ENCODE measurements at places on chromosomes 16 and 17.

GRCh38 chr16:70765491-70765890, 35.5 kb downstream of the VAC14 start:
- no peak for DNase-seq

- DNase-seq, result no peak
Measured at GRCh38 chr16:71218306-71218963, 12.1 kb downstream of the HYDIN start.

DNA sequence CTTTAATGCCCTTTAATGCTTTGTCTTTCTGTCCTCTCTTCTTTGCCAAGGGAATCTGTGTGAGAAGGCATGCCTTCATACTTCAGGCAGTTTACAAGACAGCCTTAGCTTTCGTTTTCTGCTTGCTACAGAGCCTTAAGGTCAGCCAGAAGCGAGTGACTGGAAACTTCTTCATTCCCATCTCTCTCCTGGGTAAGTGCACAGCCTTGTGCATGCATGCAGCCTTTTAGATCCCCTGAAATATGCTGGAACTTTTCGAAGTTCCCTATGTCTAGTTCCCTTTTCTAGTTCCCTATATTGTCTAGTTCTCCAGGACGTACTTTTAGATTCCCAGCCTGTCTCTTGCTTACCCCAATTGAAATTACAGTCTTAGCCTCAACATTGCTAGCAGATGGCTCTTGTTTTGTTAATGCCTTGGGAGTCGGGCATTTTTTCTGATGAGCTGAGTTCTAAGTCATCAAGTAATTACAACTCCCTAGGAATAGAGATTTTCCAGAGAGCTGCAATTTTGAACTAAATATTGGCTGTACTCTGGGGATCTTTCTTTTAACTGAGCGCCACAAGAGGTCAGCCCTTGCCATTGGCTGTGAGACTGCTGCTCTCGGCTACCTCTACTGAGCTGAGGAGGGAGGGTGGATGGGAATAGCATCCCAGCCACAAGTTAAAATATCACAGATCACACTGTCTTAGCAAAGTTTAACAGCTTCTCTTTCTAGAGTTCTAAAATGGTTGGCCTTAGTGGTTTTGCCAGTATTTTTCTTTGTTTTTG, 22.7 kb upstream of the PPM1D start:
- no peak for DNase-seq

DNA sequence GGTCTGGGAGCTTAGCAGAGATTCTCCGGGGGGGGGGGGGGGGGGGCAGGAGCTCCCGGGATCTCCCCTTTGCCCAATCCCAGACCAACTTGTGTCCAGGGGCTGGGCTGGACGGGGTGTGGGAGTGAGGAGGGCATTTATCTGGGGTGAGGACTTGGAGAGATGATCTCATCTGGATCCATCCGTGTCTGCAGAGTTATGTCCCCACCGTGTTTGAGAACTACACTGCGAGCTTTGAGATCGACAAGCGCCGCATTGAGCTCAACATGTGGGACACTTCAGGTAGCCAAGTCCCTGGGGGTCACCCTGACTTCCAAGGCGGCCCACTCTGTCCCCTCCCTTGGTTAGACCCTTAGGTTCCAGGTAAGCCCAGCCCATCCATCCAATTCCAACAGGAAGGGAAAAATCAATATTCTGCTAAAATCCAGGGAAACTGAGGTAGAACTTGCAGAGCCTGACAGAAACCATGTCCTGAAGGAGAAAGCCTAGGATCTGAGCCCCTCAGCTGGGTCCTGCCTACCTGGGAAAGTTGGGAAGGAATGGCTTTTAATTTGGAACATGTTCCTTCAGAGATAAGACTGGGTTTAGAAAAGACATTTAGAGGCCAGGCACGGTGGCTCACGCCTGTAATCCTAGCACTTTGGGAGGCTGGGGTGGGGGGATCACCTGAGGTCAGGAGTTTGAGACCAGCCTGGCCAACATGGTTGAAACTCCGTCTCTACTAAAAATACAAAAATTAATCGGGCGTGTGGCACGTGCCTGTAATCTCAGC, 921 bp downstream of the RND2 start:
- no peak for DNase-seq

DNA sequence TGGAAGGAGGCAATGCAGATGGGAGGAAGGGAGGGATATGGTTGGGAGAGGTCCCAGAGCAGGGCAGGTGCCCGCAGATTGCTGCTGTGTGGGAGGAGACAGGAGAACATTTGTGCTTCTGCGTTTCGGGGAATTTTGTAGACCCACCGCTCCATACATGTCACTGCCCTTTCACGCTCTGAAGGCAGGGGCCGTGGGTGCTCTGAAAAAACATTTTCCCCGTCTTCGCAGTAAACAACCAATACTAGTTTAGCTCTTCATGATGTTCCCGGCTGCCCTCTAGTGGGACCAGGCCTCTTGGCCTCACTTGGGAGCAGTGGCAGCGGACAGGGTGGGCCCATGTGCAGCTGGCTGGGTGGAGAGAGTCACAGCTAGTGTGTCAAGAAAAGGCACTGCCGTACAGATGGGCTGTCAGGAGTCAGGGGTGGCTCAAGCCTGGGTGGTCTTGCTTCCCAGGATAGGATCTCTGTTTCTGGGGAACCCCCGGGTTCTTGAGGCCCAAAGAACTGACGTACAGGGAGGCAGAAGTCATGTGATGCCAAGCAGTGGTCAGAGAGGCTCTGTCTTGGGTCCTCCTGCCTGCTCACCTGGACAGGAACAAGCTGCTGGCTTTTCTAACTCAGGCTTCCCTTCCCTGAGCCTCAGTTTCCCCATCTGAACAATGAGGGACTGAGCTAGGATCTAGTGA, 46.5 kb upstream of the CPNE2 start:
- DNase-seq, result no peak

DNA sequence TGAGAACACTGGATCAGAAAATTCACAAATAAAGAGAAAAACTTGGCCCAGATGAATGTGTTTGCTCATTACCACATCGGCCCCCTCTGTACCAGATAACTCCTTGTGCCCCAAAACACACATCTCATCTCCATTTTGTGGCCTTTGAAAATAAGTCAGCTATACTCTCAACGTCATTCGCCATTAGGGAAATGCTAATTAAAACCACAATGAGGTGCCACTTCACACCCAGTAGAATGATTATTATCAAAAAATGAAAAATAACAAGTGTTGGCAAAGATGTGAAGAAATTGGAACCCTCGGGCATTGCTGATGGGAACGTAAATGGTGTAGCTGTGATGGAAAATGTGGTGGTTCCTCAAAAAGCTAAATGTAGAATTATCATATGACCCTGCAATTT, 34.6 kb upstream of the AKTIP start:
- DNase-seq, result no peak

DNA sequence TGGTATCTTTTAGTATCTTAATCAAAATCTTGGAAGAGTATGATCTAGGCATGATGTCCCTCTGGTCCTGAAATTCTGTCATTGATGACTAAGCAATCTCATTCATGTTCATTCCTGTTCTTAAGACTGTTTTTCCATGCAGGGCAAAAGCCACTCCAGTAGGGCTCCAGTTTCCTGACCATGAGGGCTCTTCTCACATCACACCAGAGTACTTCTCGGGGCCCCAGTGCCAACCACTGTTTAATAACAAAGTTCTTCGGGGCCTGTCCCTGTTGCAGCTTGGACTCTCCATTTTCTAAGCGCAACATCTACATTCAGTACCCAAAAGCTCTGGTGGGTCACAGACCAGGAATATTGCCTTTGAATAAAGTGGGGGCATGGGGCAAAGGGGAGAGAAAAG, 52.0 kb downstream of the IRX6 start:
- no peak for DNase-seq

- DNase-seq, result no peak
Measured at GRCh38 chr16:84683691-84684591, 15.9 kb upstream of the USP10 start.

DNA sequence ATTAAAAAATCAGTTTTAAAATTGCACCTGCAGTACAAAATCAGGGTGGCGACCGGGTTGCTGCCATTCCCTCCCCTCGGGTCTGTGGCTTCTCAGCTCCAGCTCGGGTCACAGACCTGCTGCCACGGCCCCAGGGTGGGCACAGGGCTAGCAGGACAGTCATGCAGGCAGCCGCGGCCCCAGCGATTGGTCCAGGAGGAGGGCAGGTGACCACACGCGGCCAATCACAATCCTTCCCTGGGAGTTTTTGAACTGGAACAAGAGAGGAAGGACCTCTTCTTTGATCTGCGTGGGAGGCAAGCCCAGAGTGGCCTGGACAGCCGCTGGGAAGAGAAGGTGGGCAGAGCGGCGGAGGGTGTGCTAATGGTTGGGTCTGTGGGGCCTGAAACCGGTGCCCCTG, 25.5 kb downstream of the CBFA2T3 start:
- DNase-seq, result no peak

- DNase-seq, result no peak
Measured at GRCh38 chr17:18888766-18889290, 30.9 kb downstream of the PRPSAP2 start.

- no peak for DNase-seq
Measured at GRCh38 chr17:74164446-74165045, 38.9 kb upstream of the RPL38 start.

DNA sequence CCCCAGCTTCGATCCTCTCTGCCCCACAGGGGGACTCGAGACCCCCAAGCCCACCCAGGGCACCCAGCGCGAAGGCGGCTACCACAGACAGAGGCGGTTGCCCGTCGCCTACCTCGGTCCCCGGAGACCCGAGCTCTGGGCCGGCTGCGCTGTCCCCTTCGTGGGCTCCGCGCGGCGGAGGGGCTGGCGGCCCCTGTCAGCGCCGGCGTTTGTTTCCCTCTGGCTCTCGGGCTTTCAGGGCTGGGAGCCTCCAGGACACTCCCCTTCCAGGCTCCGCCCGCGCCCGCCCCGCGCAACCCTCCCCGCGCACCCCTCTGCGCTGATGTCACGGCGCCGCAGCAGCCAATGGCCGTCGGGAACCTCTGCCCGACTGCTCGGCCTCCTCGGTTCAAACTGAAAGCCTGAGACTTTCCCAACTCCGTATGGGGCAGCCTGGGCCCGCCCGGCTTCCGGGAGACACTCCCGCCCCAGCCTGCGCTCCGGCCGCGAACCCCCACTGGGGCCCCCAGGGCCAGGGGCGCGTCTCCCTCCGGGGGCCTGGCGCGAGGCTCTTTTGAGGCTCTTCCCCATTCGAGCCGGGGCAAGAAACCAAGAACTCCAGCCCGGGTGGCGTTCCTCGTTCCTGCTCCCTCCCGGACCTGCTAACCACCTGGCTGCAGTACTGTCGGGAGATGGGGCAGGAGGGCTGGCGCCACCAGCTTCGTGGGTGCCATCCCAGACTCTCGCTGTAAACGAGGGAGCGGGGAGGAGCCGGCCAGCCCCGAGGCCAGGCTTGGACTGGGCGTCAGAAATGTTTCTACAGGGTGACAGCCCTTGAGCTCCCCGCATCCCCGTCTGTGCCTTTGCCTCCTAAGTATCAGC, at the start of gene CDC42EP4:
TSS of gene CDC42EP4 (minus strand) at position 221 of the 861 bp plus-strand sequence. CDS start 25,501 bp downstream, outside the sequence.
- peak; percentile 68 for DNase-seq

- DNase-seq, result no peak
Measured at GRCh38 chr16:87216148-87216840, 100.9 kb downstream of the C16orf95 start.

DNA sequence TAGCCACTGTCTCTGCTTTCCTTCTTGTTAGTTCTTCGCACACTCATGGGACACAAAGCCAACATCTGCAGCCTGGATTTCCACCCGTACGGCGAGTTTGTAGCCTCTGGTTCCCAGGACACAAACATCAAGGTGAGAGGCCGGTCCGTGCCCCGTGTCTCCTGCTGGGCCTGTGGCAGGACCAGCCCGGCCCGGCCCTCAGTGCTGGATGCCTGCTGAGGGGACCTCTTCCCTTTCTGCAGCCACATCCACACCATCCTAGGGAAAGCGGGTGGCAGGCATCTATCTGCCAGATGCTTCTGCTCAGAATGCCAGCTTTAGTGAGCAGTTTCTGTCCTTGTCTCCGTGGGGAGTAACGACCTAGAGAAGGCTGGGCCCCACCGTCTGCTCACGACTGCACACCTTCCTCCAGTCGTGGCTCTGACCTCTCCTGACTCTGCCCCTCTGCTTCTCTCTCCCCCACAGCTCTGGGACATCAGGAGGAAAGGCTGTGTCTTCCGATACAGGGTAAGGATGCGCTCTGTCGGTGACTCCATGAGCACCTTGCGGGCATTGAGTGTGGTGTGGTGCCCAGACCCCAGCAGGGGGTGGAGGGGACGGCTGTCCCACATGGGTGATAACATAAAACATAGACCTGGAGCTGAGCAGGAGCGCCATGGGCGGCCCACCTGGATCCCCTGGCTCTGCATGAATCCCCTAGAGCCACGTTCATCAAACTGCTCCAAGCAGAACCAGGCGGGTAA, 15.4 kb downstream of the KATNB1 start:
- DNase-seq, result no peak

- no peak for DNase-seq
Measured at GRCh38 chr17:28335959-28336871, 654 bp downstream of the TNFAIP1 start.

DNA sequence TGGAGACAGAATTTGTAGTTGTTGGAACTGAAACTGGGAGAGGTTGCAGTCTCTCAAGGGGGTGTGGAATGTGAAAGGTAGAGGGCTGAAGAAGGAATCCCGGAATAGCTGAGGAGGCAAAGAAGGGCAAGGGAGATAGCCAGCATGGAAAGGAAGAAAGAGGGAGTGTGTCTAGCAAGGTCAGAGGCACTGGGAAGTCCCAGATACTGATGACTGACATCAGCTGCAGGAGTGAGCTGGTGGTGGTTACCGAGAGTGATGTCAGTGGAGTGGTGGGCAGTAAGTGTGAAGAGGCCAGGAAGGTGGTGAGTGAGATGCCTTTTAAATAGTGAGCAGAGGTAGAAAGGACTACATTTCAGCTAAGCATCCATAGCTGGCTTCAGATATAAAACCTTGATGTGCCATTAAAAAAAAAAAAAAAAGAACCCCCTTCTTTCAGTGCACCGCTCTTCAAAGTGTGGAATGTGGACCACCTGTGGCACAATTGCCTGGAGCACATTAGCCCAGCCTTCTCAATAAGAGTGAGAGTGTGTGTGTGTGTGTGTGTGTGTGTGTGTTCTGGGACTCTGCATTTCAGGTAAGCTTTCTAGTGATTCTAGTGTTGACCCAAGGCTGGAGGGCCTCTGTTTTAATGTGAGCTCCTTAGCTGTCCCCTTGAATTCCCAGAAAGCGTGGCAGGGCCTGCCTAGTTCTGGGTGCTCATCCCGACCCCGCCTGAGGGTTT, 8.5 kb downstream of the PRMT7 start:
- DNase-seq, result no peak

DNA sequence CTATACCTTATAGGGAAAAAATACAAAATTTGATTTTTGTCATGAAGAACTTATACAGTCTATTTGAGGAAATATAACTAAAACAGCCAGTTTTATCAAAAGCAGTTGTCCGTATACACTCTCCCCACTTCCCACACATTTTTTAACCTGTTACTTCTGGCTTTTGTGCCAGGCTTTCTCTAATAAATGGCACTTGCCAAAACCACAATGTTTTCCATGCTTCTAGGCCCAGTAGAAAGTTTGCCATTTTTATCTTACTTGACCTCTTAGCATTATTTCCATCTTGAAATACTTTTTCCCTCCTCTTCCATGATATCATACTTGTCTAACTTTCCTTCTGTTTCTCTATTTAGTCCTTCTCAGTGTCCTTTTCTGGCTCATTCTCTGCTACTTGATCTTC, 38.8 kb downstream of the EFCAB5 start:
- no peak for DNase-seq

- no peak for DNase-seq
Measured at GRCh38 chr17:1227917-1228780, 42.1 kb upstream of the BHLHA9 start.

Data from stimulated activated CD8-positive, alpha-beta memory T cell treated with anti-CD3 and anti-CD28 coated beads, Interleukin-7, amount 100 ng/mL, for 1 hour (primary cell).